ENCODE measurements at places on chromosomes 6 and 20. TPM values are rescaled to one million over a fixed set of nuclear protein-coding genes. Genes with fewer than 3 reads are reported as not detected.

Gene ALDH5A1
- 1.0 TPM for total RNA-seq

Gene C6orf58
- total RNA-seq = not detected

Gene PARD6B
- 0.28 TPM for total RNA-seq

Gene FOXA2
- total RNA-seq = not detected

Gene ENTPD6
- total RNA-seq = 70.8 TPM

Gene WFDC2
- total RNA-seq = not detected

Gene PSORS1C1
- 4.7 TPM for total RNA-seq

Gene TFAP2C
- total RNA-seq = not detected

Gene THBS2
- 2.0 TPM for total RNA-seq

Gene EDN1
- total RNA-seq = 438 TPM

Gene KCNK15
- 0.17 TPM for total RNA-seq
